Stimulated activated CD8-positive, alpha-beta memory T cell treated with anti-CD3 and anti-CD28 coated beads, Interleukin-4, amount 100 ng/mL, for 4 hours (primary cell): ENCODE measurements at places on chromosomes 4 and X.

GRCh38 chrX:68650491-68650890, 3.0 kb downstream of the STARD8 start:
- no peak for DNase-seq

DNA sequence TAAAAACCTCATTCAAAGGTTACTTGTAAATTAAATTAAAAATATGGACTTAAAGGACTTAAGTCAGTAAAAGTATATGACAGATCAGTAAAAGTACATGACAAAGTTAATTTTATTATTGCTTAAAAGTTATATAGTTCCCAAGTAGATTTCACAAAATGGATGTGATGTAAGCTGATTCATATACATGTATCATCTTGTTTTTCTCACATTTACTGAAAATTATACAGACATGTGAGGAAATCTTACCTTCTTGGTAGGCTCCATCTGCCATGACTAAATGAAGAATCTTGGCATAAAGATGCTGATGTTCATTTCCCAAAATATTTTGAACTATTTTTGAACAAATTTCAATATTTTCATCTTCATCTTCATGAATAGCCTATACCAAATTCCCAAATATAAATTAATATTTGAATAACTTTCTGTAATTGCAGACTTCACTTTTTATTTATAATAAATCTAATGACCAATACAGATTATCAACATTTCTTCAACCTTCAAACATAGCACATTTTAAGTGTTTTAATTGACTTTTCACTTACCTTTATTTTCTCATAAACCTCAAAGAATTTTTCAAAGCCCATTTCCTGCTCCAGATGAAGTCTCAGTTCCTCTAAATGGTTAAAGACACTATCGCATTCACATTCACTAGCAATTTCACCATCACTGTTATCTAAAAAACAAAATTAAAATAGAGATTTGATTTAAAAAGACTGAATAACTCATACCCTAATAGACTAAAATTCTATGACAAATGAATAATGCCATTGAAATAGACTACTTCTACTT, 129.4 kb upstream of the SH3RF1 start:
- no peak for DNase-seq

DNA sequence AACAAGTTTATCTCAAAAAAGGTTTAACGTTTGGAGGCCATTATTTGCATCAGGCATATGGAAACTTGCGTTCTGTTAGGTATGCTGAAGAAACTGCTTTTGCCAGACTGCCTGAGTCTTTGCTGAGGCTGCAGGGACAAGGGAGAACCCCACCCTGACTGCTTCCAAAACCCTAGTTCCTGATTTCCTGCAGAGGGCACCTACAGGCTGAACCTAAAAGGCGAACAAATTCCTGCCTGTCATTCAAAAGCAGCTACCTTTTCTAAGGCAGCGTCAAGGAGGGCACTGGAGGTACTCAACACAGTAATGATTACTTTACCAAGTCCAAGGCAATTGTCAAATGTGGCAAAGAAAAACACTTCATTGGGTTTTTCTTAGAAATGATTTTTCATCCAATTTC, 578 bp upstream of the CORIN start:
- no peak for DNase-seq

GRCh38 chr4:165011403-165011802, 20.4 kb upstream of the TRIM60 start:
- no peak for DNase-seq

DNA sequence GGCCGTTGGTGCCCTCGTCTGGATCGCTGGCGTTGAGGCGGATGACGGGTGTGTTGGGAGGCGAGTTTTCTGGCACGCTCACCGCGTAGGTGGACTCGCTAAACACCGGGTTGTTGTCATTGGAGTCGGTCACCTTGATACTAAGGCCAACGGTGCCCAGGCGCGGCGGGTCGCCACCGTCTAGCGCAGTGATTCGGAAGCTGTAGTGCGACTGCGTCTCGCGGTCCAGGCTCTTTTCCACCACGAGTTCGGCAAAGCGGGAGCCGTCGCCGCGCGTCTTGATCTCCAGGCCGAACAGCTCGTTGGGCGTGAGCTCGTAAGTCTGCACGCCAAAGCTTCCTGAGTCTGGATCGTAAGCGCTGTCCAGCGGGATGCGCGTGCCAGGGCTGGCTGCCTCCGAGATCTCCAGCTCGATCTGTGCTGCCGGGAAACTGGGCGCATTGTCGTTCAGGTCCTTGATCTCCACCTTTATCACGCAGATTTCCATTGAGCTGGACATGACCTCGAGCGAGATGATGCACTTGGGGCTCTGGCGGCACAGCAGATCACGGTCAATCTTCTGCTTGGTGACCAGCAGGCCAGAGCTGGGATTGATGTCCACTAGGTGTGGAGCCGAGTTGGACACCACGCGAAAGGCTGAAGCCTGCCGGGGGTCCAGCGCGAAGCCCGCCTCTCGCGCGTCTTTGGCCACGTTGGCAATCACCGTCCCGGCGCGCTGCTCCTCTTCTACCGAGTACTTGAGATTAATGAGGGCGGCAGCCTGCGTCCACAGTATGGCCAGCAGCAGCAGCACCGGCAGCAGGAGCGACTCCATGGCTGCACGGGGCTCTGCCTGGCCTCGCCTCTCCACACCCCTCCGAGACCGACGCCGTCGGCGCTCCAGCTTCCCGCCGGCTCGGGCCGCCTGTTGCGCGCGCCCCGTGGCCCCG, 2.0 kb downstream of the PCDH19 start:
- DNase-seq: no peak

DNA sequence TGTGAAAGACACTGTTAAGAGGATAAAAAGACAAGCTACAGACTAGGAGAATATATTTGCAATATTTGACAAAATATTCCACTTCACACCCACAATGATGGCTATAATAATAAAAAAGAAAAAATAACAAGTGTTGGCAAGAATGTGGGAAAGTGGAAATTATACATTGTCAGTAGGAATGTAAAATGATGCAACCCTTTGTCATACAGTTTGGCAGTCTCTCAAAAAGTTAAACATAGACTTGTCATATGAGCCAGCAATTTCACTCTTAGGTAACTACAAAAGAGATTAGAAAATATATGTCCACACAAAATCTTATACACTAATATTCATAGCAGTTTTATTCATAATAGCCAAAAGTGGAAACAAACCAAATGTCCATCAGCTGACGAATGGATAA, 5.2 kb upstream of the RADX start:
- DNase-seq: no peak

DNA sequence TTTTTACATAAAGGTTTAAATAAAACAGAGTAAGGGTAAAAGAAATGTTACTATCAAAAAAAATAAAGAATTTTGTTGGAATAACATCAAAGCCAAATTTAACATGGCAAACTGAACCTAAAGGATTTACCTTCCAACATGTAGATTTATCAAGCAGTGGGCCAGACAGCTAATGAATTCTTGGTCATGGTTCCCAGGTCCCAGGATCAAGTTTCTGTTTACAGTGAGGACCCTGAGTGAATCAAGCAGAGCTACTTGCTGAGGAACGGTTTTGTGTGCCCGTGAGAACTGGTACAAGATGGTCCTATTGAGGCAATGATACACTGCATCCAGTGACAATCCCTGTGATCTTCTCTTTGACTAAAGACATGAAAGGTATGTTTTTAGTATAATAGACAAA, 157.1 kb downstream of the CDS1 start:
- no peak for DNase-seq

DNA sequence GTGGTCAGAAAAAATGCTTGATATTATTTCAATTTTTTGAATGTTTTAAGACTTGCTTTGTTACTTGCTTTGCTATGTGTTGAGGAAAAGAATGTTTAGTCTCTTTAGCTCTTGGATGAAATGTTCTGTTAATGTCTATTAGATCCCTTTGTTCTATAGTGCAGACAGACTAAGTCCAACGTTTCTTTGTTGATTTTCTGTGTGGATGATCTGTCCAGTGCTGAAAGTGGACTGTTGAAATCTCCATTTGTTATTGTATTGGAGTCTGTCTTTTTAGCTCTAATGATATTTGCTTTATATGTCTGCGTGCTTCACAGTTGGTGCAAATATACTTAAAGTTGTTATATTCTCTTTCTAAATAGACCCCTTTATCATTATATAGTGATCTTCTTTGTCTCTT, 220.6 kb downstream of the GUCY2F start:
- no peak for DNase-seq

- DNase-seq: no peak
Observed at GRCh38 chr4:120858776-120859175, 63.8 kb downstream of the PRDM5 start.

DNA sequence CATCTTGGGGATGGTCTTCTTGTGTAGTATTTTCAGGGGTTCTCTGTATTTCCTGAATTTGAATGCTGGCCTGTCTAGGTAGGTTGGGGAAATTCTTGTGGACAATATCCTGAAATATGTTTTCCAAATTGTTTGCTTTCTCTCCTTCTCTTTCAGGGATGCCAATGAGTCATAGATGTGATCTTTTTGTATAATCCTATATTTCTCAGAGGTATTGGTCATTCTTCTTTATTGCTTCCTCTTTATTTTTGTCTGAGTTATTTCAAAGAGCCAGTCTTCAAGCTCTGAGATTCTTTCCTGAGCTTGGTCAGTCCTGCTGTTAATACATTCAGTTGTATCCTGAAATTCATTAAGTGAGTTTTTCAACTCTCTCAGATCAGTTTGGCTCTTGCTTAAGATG, 73.1 kb downstream of the MAMLD1 start:
- DNase-seq: no peak

- no peak for DNase-seq
Observed at GRCh38 chr4:101761405-101761804, 29.1 kb upstream of the BANK1 start.

- no peak for DNase-seq
Observed at GRCh38 chr4:103076747-103077347, at the start of gene SLC9B2. Gene SLC9B2, minus strand, starts transcription at chr4:103076761. Its CDS starts 9,211 bp downstream, at chr4:103067550.

DNA sequence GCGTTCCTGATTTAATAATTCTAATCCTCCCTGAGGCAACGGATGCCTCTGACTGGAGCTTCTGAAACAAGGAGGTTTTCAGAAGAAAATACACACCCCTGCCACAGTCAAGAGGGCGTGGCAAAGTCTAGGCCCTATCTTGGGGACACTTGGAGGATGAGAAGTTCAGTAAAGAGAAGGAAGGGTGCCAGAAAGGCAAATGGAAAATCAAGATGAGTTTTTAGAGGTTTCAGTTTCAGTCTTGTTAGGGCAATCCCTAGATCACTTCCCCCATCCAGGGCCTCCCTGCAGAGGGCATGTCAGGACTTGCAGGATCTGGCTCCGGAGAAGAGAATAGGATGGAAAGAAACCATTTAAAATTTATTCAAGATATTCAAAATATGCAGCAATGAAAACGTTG, 28.5 kb upstream of the FGF2 start:
- no peak for DNase-seq

DNA sequence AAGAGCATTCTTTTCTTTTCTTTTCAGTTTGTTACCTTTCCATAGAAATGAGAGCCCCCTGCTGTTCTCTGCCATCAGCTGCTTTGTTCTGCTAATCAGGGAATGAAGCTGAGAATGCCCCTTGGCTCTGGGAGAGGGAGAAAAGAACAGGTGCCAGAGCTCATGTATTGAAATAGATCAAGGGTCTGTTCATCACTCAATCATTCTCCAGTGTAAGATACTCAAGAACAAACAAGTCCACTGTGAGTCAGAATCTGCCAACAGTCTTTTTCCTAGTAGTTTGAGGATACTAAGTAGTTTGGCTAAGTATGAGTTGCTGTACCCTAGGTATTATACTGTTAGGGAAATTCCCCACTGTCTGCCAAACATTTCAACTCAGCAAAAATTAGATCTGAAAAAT, 144.3 kb downstream of the RTL3 start:
- DNase-seq: no peak

- DNase-seq: no peak
Observed at GRCh38 chr4:179596621-179597020, 2154.4 kb upstream of the AGA start.

DNA sequence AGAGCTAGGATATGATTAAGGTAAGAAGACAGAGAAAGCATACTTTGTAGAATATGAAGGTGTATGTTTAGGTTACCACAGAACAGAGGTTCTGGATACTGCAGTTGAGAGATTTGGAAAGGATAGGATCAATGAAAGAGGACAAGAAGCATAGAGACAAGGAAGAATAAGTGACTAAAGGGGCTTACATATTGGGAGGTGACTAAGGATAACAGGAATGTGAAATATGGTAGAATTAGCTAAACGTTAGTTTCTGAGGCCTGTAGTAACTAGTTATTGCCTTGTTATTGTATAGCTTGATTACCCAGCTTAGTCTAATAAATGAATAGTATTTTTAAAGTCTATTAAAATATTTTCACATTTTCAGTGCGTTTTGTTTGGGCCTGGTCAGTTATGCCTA, 38.2 kb downstream of the CENPI start:
- no peak for DNase-seq

GRCh38 chr4:69881173-69881773, 21.3 kb upstream of the SULT1E1 start:
- no peak for DNase-seq

- no peak for DNase-seq
Observed at GRCh38 chr4:8026453-8026852, 86.8 kb upstream of the AFAP1 start.

GRCh38 chrX:68634649-68635227, 12.7 kb upstream of the STARD8 start:
- DNase-seq: no peak
